T47D (cell line): ENCODE measurements at places on chromosomes 5 and 9.

DNA sequence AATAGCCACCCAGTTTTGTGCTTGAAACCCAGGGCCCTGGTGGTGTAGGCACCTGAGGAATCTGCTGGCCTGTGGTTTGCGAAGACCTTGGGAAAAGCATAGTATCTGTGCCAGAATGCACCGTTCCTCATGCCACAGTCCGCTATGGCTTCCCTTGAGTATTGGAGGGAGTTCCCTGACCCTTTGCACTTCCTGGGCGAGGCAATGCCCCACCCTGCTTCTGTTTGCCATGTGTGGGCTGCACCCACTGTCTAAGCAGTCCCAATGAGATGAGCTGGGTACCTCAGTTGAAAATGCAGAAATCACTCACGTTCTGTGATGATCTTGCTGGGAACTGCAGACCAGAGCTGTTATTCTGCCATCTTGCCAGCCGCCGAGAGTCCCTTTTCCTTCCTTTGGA lies 483.5 kb downstream of the AGTPBP1 start:
- DNase-seq = no peak

GRCh38 chr5:36239370-36240293 lies 2.1 kb downstream of the NADK2 start:
- DNase-seq = no peak

GRCh38 chr5:57855831-57856230 lies 373.2 kb upstream of the ACTBL2 start:
- no peak for DNase-seq

GRCh38 chr9:21357479-21358460 lies 7.1 kb upstream of the IFNA6 start:
- DNase-seq = no peak

GRCh38 chr9:122360891-122361290 lies 9.9 kb upstream of the PTGS1 start:
- no peak for DNase-seq

- DNase-seq = no peak
These were observed 35.2 kb downstream of the PCDHAC2 start for GRCh38 chr5:141001446-141001843.
